GM13976 (cell line): ENCODE measurements at places on chromosomes 6 and 20.
A peak's percentile ranks its signal among the peaks of the same experiment; 100 is the strongest.

- DNase-seq = no peak
Observed at GRCh38 chr6:35248300-35248699, 11.2 kb upstream of the ZNF76 start.

DNA sequence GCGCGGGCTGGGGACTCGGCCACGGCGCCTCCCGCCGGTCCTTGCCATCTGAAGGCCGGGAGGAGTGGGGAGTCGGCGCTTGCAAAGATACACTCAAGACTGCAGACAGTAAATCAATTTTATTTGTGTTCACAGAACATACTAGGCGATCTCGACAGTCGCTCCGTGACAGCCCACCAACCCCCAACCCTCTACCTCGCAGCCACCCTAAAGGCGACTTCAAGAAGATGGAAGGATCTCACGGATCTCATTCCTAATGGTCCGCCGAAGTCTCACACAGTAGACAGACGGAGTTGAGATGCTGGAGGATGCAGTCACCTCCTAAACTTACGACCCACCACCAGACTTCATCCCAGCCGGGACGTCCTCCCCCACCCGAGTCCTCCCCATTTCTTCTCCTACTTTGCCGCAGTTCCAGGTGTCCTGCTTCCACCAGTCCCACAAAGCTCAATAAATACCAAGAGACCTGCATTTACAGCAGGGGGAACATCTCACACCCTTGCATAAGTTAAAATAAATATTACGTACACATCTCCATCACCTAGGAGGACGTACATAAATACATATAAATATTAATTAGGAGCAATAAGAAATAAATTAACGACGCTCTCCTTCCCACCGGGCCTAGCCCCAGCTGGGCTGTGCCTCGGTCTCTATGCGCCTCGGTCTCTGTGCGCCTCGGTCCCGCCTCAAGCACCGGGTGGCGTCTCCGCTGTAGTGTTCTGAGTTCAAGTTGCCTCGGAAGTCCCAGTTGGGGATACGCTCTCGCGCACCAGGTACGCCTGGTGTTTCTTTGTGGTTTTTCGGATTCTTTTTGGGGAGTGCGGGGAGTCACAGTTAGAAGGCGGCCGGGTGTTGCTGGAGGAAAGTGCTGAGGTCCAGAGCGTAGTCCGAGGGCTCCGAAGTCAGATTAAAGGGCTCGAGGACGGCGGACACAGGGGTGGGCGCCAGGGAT is 889 bp upstream of the FLOT1 start:
- DNase-seq = peak; percentile 60

DNA sequence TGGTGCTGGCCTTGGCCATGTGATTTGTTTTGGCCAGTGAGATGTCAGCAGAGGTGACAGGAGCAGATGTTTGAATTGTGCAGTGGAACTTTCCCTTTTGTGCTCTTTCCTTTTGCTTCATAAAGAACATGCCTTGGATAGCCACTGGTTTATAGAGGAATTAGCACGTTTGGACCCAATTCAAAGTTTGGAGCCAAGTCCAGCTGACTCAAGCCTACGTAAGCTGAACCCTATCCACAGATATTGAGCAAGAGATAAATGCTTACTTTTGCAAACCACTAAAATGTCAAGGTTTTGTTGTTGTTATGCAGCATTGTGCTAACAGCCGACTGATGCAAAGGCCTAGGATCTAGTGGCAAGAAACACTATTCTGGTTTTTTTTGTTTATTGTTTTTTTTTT is 230.9 kb upstream of the CITED2 start:
- DNase-seq = no peak

GRCh38 chr6:3376893-3377535 is 79.8 kb downstream of the SLC22A23 start:
- no peak for DNase-seq

GRCh38 chr6:133503336-133503729 is 262.2 kb downstream of the EYA4 start:
- no peak for DNase-seq
